ENCODE measurements at places on chromosomes 1 and 21. TPM values are rescaled to one million over a fixed set of nuclear protein-coding genes. Genes with fewer than 3 reads are reported as not detected.

MRPL39 gene
- 80.5 TPM for total RNA-seq

OR2T33 gene
- not detected for total RNA-seq

DNA sequence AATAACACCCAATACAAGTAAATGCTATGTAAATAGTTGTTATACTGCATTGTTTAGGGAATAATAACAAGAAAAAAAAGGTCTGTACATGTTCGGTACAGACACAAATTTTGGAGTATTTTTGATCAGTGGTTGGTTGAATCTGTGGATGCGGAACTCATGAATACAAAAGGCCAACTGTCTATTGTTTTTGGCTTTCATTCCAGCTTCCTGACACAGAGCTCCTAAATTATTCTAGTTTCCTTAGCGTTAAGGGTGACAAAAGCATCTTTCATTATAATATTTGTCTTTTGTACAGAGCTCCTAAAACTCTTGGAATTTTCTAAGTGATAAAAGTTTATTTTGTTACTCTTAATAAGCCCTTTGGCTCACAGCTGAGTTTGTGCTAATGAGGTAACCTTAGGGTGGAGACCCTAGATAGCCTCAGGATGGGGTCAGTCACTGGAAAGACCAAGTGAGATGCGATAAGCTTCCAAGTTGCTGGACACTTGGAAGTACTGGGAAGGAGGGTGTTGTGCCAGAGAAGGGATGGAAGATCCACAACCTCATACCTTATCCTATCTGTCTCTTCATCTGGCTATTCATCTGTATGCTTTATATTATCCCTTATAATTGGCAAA is 57.4 kb upstream of the PRRC2C start:
- no peak for DNase-seq

DNA sequence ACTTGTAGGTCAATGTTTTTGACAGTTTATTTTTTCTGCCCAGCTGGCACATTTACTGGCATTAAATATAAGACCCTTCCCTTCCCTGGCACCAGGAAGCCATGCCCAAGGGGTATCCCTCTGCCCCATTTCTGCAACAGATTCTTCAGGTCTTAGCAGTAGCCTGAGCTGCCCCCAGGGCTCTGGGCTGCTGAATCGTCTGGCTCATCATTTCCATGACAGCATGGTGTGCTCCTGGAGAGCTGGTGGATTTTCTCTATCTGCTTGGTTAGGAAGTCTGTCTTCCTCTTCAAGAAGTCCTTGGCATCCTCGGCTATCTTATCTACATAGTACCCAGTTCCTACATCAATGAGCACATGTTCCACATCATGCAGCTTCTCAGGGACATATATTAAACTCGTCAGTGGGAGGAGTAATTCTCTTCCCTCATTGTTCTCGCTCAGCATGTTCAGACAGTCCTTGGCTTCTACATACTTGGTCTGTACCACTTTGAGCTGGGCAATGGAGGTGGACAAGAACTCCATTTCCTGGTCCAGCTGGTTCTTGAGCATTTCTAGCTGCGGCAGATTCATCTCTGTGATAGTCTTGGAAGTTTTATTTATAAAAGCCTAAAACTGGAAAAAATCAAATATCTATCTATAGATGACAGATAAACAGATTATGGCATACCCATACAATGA is 23.5 kb downstream of the MIA3 start:
- no peak for DNase-seq

DNA sequence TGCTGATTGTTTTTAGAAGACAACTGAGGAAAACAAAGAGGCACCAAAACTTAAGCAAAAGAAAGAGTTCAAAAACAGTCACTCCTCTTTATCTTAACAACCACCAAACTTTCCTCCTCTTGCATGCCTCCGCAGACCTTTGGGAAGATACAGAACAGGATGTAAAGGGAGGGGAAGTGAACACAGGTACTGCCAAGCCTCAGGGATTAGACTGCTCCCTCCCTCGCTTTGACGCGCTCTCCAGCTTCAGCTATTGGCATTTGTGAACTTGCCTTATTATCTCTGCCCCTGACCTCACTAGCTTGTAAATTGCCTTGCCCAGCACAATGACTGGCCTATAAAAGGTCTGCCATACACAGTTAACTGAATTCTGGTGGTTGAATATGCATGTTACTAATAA is 4.8 kb upstream of the SRP9 start:
- DNase-seq, result no peak

Data from RPMI7951 (cell line).